Stimulated activated CD4-positive, alpha-beta T cell treated with anti-CD3 and anti-CD28 coated beads, Interleukin-1b, Interleukin-23, amount 100 ng/mL, for 1 hour (primary cell): ENCODE measurements at places on chromosomes 11 and 22.

GRCh38 chr11:57124917-57125316, 56.8 kb upstream of the LRRC55 start:
- DNase-seq, result no peak

DNA sequence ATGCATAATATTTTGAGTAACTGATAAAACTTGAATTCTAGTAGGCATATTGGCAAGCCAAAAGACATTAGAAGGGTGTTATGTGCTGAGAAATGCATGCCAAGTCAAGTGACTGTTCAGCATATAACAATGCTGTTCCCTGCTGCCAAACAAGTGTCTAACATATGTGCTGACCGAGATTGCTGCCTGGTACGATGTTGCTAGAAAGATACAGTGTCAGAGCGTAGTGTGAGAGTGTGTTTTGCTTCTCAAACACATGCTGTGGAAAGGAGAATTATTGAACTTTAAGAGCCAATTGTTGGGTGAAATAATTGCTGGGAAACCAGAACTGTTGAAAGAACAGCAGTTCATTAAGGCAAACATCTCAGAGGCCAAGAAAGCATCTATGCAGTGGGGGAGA, 71.3 kb upstream of the GRIA4 start:
- DNase-seq, result no peak

- peak; percentile 81 for DNase-seq
Measured at GRCh38 chr11:2428322-2428795, 16.0 kb downstream of the TRPM5 start.

DNA sequence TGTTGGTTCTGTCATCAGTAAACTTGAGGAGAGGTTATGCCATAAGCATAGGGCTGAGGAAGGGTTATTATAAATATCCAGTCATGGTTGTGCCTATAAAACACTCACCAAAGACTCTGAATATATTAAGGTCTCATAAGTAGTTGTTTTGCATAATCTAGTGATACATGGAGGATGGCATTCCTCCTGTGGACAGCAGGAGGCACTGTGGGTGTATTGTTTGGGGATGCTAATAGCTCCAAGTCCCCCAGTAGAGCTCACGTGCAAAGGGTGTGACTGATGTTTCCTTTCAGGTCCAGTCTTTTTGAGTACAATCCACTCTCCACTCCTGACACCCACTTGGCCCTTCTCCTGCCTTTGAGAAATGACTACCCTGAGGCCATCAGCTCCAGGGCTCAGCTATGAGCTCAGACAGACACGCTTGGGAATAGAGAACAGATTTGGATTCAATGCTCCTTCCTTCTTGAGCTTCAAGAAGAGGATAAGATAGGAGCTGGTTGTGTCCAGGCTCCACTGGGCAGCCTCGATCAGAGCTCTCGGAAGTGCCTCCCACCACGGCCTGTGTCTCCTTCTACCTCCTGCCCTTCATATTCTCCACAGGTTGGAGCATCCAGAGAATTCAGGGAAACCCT, 85.2 kb upstream of the IGLL5 start:
- DNase-seq, result no peak

GRCh38 chr11:65506290-65506771, 7.5 kb downstream of the MALAT1 start:
- DNase-seq, result no peak

DNA sequence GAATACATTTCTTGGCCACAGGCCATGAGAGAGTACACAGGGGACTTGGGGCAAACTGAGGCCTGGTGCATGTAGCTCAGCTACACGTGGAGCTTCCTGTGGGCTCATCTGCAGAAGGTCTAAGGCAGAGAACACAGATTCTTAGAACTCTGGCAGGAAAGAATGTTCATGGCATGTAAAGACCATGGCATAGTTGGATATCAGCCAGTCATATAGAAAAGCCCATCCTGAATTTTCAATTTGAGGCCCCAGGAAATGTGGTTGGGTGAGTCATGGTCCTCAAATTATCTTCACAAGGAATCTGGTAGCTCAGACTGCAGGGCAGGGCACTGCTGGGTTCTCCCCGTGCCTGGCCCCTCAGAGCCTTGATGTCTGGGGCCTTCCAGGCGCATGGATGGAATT, 13.7 kb upstream of the ST3GAL4 start:
- no peak for DNase-seq

GRCh38 chr11:68773521-68774193, 22.3 kb upstream of the TESMIN start:
- DNase-seq, result no peak

- no peak for DNase-seq
Measured at GRCh38 chr22:50146439-50147238, 23.9 kb upstream of the PANX2 start.

- no peak for DNase-seq
Measured at GRCh38 chr11:12185106-12185690, 74.8 kb downstream of the MICAL2 start.
